NCI-H2171 treated with DMSO at 0.1 percent for 48 hours (cell line): ENCODE measurements at places on chromosomes 1 and 21.

GRCh38 chr21:16912075-16912474 lies 600.8 kb upstream of the CXADR start:
- no peak for DNase-seq

DNA sequence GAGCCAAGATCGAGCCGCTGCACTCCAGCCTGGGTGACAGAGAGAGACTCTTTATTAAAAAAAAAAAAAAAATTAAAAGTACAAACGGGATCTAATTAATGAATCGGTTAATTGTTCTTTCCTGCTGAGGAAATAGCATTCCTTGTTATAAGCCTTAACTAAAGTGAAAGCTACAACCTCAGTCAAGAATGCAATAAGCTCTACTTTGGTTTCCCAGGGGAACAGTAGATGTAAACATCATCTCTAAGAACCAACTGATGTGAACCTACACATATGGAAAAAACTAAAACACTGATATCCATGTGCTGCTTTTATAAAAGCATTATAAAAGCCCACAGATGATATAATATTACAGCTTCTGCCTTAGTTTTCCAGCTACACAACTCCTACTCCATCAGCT lies 41.9 kb downstream of the LPGAT1 start:
- peak; percentile 62 for DNase-seq

GRCh38 chr21:34367320-34367935 lies 3.6 kb downstream of the KCNE2 start:
- DNase-seq, result peak; percentile 32

DNA sequence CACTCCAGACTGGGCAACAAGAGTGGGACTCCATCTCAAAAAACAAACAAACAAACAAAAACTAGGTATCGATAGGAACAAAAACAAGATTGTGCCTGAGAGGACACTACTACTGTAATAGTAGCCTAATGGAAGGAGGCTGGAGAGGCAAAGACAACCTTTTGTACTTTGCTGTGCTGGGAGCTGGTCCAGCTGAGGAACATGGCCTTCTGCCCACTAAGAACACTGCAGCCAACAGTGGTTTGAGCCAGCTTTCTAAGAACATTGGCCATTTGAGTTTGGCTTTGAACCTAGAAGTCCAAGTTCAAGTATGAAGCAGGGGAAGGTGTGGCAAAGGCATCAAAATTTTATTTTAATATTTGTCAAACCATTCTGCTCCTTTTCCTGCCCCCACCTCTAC lies 22.7 kb upstream of the RGS8 start:
- no peak for DNase-seq

DNA sequence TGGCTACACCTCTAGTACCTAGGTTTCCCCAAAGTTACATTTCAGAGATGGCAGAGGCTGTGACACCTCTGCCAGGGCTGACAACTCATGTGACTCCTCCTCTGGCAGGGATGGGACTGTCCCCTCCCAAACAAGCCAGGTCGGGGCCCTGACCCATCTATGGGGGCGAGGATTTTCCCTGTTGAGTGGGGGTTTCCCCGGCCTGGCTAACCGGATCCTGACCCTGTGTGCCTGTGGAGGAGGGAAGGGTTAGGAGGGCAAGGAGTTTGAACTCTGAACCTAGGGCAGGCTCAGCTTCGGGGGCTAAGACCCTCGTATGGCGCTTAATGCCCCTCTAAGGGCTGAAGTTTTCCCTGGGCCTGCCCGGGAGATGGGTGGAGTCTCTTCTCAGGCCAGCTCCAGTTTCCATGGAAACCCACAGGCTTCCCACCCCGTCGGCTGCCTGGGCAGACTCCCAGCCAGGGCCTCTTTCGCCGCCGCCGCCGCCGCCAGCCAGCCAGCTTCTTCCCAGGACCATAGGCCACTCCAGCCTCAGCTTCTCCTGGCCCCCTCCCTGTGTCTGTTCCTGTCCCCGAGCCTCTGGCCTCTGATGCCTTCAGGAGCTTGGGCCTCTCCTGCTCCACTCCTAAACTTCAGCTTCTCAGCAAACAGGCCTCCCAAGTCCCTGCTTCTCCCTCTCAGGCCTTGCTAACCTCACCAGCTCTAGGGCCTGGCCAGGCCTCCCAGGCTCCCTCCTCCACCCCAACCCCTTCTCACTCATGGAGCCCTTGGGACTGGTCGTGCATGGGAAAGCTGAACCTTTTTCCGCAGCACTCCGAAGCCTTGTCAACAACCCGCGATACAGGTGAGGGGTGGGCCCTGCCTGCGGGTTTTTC lies at the start of gene BTBD19:
BTBD19 (plus strand) TSS at position 461 of the 875 bp plus-strand sequence; CDS start at position 759, 298 bp downstream.
- DNase-seq, result no peak

DNA sequence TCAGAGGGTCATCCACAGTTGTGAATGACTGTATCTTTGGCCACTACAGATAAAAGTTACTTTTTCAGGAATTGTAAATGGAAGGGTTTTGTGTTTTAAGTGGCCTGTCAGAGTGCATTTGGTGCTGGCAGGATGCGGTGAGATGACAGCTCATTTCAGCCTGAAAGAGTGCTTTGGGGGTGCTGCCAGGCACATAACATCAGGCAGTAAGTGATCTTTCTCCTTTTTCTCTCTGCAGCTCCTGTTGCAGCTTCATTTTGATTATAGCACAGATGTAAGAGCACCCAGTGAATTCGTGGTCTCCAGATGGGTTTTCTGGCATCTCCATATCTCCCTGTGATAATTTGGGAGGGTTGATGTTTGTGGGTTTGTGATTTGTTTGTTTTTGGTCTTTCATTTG lies 14.8 kb upstream of the FAM163A start:
- DNase-seq, result peak; percentile 58

DNA sequence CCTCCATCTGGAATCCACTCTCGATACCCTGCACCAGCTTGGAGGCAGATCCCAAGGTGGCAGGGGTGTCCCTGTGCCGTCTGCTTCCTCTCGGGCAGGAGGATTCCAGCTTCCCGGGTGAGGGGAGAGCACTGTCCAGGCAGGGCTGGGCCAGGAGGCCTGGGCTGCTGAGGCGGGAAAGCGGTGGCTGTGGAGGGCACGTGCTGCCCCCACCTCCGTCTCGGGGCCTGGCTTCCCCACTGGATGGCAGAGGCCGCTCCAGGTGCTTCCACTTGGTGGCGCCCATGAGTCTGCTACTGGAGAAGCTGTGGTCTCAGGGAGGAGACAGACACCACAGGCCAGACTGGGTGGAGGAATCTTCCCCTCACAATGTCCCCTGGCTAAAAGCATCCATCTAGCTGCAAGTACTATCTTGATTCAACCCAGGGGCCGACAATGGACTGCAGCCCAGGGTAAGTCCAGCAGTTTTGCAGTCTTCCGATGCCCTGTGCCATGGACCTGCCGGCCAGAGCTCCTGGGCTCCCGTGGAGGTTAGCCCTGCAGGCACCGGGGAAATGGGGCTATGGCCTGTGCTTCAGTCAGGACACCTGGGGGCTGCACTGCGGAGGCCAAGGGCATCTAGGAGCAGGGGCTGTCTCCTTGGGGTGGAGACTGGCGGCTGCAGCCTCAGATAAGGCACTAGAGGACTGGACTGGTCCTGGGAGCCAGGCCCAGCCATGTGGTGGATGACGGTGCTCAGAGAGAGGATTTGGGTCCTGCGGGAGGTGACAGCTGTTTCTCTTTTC lies 41.3 kb upstream of the EIF4G3 start:
- no peak for DNase-seq

GRCh38 chr1:1628754-1629429 lies 3.1 kb upstream of the MMP23B start:
- peak; percentile 66 for DNase-seq

- DNase-seq, result no peak
Measured at GRCh38 chr1:33965086-33965485, 101.2 kb downstream of the HMGB4 start.

GRCh38 chr1:193299038-193299437 lies 112.6 kb upstream of the B3GALT2 start:
- DNase-seq, result no peak

DNA sequence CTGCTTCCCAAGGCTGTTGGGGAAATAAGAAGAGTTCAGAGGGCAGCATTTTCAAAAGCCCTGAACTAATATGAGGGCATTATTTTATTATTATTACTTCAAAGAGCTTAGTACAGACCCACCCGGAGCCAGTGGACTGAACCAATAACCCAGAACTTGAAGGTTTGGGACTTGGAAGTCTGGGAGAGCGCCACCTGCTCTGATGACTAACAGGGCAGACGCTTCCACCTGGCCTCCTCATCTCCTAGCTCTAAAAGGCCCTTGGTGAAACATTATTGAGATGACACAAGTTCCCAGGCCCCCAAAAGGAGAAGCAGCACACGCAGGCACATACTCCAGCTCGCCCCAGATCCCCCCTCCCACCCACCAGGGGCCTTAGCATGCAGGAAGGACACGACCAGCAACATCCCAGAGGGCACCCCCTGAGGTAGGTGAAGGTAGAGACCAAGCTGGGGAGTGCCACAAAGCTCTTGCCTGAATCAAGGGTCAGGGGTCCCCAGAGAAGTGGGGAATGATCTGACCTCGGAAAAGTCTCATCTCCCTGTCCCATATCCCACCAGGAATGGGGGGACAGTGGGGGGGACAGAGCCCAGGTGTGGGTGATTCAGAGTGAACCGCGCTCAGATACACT lies 1.3 kb downstream of the DLGAP3 start:
- no peak for DNase-seq

DNA sequence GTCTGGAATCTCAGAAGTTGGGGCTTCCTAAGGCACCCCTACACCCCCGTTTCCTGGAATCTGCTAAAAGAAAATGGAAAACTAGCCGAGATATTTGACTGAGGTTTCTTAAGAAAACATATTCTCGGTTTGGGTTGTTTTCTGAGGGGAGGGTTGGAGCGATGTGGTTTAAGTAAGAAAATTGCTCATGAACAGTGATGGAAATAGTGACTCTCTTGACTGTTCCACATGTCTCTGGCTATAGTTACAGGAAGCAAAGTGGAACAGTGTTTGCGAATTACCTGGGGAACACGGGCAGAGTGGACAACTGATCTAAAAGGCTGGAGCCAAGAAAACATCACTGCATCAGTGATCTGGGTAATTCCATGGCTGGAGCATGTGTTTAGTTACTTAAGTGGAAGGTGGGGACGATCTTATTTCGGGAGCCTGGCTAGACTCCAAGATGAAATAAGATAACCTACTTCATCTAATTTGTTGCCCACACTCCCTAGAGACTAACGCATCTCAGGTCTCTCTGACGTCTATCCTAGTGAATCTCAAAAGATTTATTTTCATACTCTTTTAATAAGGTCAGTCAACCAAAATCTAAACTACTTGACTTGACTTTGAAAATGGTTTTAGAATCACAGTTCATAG lies 92.4 kb downstream of the KCNJ15 start:
- DNase-seq, result peak; percentile 96

- no peak for DNase-seq
Measured at GRCh38 chr1:205237526-205238484, 10.1 kb downstream of the TMCC2 start.

GRCh38 chr1:1136547-1137230 lies 20.8 kb upstream of the C1orf159 start:
- peak; percentile 81 for DNase-seq

- no peak for DNase-seq
Measured at GRCh38 chr1:204373911-204374310, 14.2 kb upstream of the PLEKHA6 start.

DNA sequence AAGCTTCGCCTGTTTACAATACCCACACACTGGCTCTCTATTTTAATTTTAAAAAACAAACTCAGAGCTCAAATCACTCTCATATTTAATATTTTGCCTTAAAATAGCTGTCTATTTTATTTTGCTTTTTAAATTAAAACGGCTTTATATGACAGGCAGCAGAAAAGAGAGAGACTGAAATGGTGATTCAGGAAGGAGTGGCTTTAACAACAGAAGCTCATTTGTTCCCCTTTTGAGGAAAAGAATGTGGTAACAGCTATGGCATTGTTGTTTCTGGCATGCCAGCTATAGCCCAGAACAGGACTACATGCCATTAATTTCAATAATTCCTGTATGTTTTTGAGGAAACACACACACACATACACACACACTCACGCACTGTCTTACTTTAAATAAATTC lies 234.2 kb upstream of the PTBP2 start:
- no peak for DNase-seq

DNA sequence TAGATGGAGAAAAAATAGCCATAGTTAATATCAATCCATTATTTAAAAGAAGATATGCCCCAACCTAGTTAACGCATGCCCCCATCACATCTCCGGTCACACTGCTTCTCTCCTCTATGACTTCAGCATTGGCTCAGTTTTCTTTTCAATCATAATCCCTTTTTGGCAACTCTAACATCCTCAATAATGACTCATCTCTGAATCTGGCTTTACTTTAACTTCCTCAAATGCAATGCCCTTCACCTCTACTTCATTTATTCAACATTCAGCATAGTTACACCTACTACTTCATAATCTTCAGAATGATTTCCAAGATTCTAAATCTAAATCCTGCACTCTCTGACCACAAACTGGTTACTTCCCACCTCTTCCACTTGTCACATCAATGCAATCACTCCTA lies 417.3 kb downstream of the USH2A start:
- DNase-seq, result no peak

- no peak for DNase-seq
Measured at GRCh38 chr1:198876371-198876871, 237.6 kb downstream of the PTPRC start.

- no peak for DNase-seq
Measured at GRCh38 chr1:116008656-116009390, 32.5 kb downstream of the SLC22A15 start.

GRCh38 chr21:30924146-30924700 lies 42.8 kb upstream of the KRTAP11-1 start:
- no peak for DNase-seq

- DNase-seq, result peak; percentile 6
Measured at GRCh38 chr1:182404781-182405180, 4.3 kb upstream of the TEDDM1 start.

DNA sequence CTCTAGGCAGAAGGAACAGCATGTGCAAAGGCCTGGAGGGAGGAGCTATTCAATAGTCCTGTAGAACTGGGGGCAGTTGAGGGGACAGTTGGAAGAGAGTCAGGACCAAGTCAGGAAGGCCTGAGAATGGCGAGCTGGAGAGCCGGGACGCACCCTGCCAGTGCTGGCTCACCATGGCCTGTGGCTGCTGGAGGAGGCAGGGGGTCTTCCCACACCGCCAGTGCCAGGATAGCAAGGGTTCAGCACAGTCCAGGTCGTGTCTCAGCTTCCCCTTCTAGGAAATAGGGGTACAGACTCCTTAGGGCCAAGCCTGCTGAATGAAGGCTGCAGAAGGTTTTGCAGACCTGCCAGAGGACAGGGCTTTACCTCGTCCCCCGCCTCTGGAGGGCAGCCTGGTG lies 7.3 kb downstream of the PODN start:
- no peak for DNase-seq
